ENCODE measurements at places on chromosomes 4 and X.

DNA sequence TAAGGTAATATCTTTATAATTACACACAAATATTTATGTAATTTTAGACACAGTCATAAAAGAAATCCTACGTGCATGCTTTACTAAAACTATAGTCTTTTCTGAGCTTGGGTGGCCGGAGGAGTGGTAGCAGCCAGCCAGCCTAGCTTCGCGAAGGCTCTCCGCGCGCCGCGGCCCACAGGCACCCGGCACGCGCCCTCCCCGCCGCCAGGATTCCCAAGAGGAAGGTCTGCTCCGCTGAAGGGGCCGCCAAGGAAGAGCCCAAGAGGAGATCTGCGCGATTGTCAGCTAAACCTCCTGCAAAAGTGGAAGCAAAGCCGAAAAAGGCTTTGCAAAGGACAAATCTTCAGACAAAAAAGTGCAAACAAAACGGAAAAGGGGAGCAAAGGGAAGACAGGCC, 8.7 kb upstream of the PJA1 start:
- no peak for DNase-seq

GRCh38 chrX:153184787-153185186, 5.7 kb downstream of the MAGEA1 start:
- no peak for DNase-seq

GRCh38 chr4:37138019-37138653, 106.4 kb upstream of the NWD2 start:
- no peak for DNase-seq

- DNase-seq = no peak
Measured at GRCh38 chr4:124132161-124132560, 580.4 kb downstream of the ANKRD50 start.

- no peak for DNase-seq
Measured at GRCh38 chr4:58981828-58982227, 1871.6 kb upstream of the IGFBP7 start.
